HCT116 (cell line): ENCODE measurements at places on chromosomes 3 and 15. TPM values are rescaled to one million over a fixed set of nuclear protein-coding genes. Genes with fewer than 3 reads are reported as not detected.
A peak's percentile ranks its signal among the peaks of the same experiment; 100 is the strongest.

GRCh38 chr3:69384326-69384725 is 1.6 kb downstream of the FRMD4B start:
- no peak for DNase-seq

- DNase-seq = no peak
These were observed 197.1 kb upstream of the TPM1 start for GRCh38 chr15:62845241-62846126.

DNA sequence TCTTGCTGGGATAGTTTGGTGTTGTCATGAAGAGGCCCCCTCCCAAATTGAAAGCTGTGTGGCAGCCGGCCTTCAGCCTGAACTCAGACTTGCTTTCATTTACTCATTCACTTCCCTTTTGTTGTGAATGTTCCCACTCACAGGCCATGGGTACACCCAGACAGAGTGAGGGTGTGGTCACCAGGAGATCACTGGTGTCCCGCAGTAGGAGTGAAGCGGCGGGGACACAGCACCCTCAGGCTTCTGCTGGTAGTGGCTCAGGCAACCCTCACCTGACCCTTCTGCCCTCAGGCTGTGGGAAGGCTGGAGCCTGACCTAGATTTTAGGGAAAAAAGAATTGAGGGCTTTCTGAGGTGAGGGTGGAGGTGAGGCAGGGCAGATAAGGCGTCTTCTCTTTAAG is 244.4 kb downstream of the SOX2 start:
- DNase-seq = no peak

DNA sequence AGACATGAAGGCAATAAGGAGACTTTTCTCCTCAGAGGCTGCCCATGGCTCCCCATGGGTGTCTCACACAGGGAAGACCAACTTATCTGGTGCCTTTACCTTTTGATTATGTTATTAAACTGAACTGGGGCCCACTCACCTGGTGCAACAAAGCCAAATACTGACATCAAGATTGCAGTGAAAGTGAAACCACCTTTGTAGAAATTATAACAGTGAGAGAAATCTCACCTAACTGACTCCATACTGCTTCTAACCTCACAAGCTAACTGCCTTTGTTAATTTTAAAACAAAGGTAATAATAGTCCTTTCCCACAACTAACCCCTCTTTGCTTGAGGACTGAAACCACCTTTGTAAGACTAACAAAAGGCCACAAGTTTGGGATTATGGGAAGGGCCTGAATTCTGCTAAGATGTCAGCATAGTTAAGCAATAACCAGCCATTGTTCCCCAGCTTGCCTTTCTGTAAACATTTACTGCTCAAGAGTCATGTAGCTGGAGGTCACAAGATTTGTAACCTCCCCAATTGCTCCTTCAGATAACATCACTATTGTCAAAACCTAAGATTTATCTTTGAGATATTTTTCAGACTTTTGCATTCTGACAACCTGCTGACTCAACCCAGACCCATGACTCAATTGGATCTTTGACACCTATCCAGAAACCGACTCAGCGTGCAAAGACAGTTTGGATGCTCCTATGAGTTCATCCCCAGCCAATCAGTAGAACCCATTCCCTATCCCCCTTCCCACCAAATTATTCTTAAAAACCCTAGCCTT is 420.3 kb upstream of the CFAP20DC start:
- no peak for DNase-seq

DNA sequence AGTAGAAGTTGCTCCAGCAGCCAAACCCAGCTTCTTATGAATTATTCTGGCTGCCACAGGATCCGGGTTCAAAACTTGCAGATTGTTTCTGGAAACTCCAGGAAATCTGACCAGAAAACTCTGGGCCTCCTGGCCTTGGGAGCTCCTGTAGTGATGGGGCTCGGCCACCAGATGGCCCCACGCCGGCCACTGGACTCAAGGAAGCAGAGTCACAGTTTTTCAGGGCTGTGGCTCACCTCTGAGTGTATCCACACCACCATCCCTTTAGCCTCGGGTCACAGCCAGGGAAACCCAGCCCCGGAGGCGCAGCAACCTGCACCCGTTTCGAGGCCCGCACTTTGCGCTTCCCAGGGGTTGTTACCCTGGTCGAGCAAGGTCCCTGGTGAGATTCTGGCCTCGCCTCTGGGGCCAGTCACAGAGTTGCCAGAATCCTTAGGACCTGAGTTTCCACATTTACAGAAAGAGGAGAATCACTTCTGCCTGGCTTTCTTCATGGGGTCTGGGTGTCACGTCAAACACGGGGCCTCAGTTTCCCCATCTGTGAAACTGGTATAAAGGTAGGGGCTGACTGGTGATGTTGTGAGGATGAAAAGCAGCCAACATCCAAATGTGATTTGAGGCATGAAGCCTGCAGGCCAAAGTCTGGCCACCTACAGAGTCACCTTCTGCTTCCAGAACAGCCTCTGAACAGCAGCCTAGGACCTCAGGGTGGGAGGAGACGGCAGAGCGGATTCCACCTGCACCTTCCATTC is 53.5 kb upstream of the LCTL start:
- peak; percentile 49 for DNase-seq

- DNase-seq = no peak
These were observed 10.6 kb upstream of the TNIK start for GRCh38 chr3:171470714-171471227.

- DNase-seq = no peak
These were observed 30.8 kb upstream of the ADGRG7 start for GRCh38 chr3:100578646-100579045.

DNA sequence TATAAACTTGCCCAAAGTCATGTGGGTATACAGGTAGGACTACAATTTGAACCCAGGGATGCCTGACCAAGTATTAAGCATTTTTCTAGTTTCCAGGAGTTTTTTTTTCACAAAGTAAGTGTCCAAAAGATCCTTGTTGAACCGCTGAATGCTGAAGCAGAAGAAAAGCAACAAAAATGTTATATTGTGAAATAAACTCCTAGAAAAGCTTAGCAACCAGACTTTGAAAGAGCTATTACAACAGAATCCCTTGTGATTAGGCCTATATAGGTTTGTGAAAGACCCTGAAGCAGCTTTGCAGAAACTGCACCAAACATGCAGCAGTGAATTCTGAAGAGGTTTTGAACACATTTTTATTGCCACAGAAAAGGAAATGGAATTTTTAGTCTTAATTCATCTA is 236.8 kb downstream of the TUSC7 start:
- no peak for DNase-seq

- no peak for DNase-seq
These were observed 84.0 kb downstream of the CFAP20DC start for GRCh38 chr3:58965865-58966264.

DNA sequence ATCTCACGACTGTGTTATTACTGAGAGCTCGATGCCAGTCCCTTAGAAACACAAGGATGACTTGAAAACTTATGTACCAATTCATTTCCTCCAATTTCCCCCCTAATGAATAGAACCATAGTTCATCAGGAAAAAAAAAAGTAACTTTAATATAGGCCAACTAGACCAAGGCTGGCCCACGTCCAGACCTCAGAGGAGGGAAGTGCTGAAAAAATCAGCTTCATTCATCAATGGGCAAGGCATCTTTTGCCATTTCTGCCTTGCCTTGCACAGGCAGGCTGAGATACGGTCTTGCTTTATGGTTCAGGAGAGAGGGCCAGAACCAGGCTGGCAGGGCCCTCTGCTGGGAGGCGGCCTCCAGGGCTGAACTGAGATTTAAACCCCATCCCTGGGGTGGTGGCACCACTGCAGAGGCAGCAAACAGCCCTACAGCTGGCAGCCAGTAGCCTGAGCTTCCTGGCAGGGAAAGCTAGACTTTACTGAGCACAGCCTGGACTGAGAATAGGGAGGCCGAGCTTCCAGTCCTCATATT is 104.1 kb upstream of the TNFAIP8L3 start:
- no peak for DNase-seq

DNA sequence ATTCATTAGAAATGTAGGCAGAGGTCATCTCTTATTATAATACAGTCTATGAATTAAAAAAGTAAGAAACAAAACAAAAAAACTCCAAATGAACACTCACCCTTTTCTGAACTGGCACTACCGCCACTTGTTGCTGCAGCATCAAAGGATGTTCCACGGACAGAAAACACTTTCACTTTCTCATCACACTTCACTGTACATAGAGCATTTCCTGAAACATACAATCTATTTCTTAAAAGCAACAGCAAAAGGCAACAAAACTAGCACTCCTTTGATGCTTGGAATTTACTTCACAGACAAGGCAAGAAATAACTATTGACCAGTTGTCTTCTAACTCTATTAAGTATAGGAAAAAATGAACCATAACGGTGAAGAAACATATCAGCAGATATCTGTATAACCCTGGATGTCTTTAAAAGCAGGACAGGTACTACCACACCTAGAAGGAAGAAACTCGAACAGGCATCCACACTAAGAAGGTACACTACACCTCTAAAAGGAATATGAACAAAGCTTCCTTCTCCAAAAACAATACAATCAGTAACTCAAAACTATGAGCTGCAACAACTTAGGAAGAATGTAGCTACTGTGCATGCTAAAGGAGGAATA is 24.9 kb downstream of the ETFA start:
- DNase-seq = no peak

DNA sequence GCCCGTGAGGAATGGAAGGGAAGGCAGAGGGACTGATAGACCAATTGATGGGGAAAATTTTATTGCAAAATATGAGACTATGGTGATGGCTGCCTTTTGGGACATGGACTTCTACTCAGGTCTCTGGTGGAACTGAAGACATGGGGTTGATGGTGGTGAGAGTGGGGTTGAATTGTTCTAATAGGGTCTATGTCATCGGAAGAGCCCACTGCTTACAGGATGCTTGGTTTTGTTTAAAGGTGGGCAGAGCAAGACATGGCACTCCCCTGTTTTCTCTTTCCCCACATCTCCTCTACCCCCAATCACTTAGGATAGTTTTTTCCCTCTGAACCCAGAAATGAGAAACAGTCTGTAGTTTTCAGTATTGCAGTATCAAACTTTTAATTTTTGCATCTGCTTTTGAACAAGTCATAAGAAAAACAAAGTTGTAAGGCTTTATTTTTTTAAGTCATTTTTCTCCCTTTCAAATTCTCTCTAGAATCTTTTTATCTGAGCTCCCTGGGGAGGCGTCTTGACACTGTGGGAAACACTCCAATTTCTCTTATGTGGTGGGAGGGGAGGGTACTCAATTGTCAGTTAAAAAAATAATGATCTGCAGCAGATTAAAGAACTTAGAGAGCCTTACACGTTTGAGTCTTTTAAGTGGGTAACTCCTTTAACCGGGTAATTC is 276.2 kb upstream of the TBC1D5 start:
- no peak for DNase-seq

DNA sequence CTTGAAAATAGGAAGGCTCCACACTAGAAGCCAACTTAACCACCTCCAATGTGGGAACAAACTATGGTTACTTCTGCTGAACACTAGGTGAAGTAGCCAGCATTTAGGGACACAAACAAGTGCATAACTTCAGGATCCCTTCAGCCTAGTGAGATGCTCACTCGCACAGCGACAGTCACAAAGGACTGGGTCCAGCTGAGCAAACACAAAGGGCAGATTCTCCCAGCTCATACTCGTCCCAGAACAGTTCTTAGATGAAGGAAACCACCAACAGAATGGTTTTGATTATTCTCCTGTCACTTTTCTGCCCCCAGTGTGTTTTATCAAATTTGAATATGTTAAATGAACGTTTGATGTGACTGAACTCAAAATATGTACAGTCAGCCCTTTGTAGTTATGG is 201.6 kb downstream of the KCNAB1 start:
- no peak for DNase-seq

- DNase-seq = no peak
These were observed 50.1 kb downstream of the ITGB5 start for GRCh38 chr3:124837065-124837464.

- no peak for DNase-seq
These were observed 211.7 kb downstream of the DTWD1 start for GRCh38 chr15:49832511-49832910.

DNA sequence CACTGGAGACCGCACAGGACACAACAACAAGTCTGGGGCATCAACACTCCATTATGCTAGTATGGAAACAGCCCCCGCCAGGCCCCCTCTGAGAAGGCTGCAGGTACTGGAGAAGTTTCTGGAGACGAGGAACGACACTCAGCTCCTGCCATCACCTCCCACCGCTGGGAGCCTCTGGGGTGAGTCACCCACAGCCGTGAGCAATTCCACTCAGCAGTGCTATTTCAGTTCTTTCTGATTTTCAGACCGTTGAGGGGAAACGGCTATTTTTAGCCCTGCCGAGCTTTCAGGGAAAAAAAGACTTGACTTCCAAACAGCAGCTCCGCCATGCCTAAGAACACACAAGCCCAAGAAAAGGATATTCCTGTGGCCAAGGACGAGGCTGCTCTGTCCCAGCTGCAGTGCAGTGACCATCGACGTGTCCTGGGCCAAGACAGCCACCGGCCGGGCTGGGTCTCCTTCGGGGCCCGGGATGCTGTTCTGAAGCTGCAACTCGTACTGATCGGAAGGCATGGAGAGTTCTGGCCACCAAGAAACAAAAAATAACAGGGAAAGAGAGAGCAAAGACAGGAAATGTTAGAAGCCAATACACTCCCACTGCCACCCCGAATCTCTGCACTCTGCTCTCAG is 40.8 kb downstream of the NUP210 start:
- no peak for DNase-seq

GRCh38 chr15:62150445-62150844 is 14.6 kb downstream of the C2CD4B start:
- DNase-seq = no peak

GRCh38 chr3:153749070-153749610 is 372.1 kb upstream of the ARHGEF26 start:
- DNase-seq = no peak

DNA sequence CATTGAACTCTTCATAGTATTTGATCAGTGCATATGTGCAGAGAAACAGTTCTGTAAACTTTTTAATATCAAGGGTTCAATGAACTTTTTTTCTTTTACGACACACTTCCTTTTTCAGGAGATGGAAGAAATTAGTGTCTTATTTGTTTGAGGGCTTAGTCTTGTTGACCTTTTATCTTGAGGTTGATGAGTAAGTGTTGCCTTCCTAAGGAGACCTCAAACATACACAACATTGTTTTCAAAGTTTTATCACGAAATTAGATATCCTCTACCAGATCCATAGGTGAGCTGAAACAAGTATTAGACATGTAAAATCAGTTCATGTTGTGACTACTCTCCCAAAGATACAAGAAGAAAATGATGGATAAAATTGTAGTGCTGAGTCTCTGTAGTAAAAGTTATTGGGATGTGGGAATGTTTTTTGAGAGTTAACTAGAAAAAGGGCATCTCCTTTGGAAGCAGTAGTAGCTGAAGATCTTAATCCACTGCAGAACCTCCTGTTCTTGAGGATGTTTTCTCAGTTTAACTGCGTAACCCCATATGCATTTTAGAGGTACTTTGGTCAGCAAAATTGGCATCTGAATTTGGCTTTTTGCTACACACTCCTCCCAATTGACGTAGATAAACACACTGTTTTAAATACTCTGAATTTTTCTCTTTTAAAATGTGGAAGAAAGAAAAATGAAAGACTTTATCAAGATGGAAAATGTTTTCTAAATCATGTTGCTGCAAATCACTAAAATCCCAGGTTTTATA is 116.8 kb downstream of the GALK2 start:
- no peak for DNase-seq

Gene LCMT2
- 4.7 TPM for total RNA-seq

Gene ERICH6
- total RNA-seq = not detected

Gene RTP3
- not detected for total RNA-seq

Gene SNX33
- 8.3 TPM for total RNA-seq

Gene CEMIP
- 3.5 TPM for total RNA-seq

Gene ACOX2
- 12.8 TPM for total RNA-seq

Gene SRGAP3
- 8.3 TPM for total RNA-seq

Gene SPTSSB
- 2.9 TPM for total RNA-seq

Gene UCN2
- 1.5 TPM for total RNA-seq

Gene CA12
- total RNA-seq = 1.8 TPM
